ENCODE measurements at places on chromosomes 2 and 18.

DNA sequence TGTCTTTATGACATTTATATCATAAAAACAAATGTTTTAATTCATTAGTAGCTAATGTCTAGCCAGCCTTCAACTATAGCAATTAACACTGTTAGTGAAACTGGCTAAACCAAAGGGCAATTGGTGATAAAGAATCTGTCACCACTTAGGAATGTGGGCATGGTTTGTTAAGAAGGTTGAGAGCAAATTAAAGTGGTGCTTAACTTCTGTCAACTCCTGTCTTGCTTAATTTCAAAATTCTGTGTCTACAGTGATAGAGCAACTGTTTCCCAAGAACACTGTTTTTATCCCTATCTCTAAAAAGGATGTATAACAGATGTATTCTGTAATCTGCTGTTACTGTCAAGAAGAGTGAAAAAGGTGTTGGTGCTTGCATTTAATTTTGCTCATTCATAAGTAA, 36.5 kb downstream of the CFAP36 start:
- no peak for DNase-seq

DNA sequence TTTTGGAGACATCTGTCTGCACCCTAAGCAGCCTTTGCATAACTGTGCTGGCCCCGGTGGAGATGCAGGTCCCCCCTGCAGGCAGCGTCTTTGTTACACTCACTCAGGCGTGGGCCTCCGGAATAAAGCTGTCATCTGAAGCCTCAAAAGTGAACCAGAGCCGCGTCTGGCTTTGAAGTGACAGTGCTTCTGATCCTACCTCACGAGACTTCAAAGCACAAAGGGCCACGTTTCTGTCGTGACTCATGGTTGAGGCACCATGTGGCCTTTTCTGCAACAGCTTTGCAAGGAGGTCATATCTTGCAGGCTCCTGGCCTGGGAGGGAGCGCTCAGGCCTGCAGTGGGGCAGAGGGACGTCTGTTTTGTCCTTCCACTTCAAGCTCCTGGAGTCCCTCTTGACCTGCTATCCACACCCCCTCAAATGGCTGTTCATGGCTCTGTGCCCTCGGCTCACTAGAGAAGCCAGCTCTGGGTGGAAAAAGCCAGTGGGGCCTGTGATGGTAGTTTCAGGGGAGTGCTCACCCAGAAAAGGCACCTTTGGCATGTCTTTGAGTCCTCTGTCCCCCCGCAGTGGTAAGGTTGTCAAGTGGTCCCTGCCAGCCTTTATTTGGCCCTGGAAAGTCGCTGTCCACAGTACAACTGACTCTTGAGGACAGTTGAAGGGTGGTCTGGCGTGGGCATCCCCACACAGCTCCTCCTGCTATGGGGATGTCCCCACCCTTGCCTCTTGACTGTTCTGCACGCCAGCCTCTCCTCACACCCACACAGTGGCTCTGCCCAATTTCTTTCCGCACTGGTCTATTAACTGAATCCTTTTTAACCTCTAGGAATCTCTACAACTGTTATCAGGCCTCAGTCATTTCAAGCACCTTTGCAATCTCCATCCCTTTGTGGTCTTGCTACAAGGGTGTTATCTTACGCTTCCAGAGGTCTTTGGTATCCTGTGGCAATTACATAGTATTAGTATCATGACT, 19.3 kb downstream of the GPR55 start:
- peak; percentile 84 for DNase-seq

- no peak for DNase-seq
Measured at GRCh38 chr2:242063850-242064249, 194.3 kb downstream of the RTP5 start.

DNA sequence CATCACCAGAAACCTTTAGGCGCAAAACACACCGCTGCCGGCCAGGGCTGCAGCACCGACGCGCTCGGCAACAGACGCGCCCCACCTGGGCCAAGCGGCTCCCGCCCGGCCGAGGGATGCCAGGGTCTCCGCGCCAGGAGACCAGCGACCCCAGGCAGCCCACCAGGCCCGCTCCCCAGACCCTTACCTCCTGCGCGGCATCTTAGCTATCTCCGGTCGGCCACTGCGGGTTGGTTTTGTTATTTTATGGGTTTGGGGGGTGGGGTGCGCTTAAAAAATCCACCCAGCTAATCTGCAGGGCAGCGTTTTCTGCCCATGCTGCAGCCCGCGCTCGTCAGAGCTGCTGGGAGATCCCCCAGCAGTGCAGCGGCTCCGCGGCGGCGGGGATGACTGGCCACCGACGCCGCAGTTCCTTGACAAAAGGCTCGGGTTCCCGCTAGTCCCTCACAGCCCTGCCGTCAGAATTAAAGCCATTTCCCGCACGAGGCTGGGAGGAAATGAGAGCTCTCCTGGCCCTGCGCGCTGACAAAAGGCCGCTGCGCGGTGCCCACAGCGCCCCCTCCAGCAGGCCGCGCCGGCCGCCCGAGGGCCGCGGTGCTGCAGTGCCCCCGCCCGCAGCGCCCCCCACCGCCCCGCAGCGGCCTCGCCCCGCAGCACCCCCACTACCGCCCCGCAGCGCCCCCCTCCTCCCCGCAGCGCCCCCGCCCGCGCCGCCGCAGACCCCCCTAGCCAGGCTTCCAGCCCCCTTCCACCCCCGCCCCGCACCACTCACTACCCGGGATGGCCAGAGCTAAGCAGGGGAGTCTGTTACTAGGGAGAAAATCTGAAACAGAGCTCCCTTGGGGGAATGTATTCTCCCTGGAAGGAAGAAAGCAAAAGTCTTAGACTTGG, at the start of gene ADD2:
Gene ADD2 (minus strand): TSS at position 502 of the 891 bp plus-strand sequence. CDS start 61,792 bp downstream, outside the sequence.
- no peak for DNase-seq

- DNase-seq = no peak
Measured at GRCh38 chr2:230412846-230413245, 3.2 kb upstream of the SP100 start.

- no peak for DNase-seq
Measured at GRCh38 chr2:109261906-109262631, 133.1 kb downstream of the SH3RF3 start.

DNA sequence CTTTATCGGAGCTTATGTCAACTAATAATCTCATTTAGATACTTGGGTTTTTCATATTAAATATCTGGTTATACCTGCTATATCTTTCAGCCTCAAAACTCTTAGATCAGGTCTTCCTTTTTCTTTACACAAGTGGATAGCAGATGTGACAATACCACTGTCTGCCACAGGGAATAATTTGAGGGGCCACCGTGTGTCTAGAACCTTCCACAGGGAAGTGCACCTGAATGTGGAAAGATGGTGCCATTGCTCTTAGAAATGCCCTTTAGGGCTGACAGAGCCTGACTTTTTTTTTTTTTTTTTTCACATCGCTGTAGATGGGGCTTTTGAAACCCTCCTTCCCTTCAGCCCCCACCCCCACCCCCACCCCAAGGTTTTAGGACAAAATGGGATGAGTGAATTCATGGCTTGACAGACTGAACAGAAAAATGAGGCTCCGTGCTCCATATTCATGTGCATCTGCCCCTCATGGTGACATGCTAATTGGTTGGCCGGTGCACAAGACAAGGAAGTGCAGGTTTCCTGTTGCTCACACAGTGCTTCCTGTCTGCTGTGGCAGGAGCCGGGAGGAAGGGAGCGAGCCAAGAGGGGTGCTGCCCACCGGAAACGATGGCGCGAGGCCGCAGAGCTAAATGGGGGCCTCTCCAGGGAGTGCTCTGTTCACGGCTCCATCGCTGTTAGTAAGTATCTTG, 246.0 kb downstream of the LDLRAD4 start:
- DNase-seq = peak; percentile 43

GRCh38 chr2:24158131-24158530, 16.7 kb upstream of the FAM228A start:
- no peak for DNase-seq

- no peak for DNase-seq
Measured at GRCh38 chr2:10914272-10914693, 2.5 kb downstream of the KCNF1 start.

DNA sequence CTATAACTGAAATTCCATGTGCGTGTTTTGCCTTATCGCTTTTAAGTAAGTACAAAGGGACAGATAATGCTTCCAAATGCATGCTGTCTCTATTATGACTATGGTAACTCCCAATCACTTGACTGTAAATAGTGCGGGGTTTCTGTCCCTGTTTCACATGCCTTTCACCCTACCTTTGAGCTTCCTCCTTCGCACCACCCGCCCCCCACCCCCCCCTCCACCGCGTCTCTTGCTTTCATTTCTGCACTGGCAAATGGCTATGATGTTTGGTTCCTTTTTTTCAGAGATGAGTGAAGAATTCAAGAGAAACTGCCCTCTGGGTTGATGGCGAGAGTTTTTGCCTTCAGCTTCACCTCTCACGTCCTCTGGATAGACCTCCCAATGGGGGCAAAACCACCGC, 25.0 kb upstream of the SPP2 start:
- DNase-seq = no peak

GRCh38 chr2:96934831-96935540, 51.4 kb downstream of the FAM178B start:
- no peak for DNase-seq

GRCh38 chr2:211762479-211762878, 776.1 kb downstream of the ERBB4 start:
- no peak for DNase-seq

DNA sequence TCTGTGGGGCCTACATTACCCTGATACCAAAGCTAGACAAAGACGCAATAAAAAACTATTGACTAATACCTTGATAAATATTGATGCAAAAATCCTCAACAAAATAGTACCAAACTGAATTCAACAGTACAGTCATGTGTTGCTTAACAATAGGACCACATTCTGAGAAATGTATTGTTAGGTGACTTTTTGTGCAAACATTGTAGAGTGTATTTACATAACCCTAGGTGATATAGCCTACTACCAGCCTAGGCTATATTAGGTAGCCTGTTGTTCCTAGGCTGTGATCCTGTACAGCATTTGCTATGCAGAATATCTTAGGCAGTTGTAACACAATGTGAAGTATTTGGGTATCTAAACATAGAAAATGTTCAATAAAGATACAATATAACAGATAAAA, 36.7 kb downstream of the CCDC138 start:
- no peak for DNase-seq

- no peak for DNase-seq
Measured at GRCh38 chr2:20052229-20052851, 912 bp upstream of the LAPTM4A start.

- no peak for DNase-seq
Measured at GRCh38 chr2:120105360-120105759, 92.5 kb downstream of the EPB41L5 start.

DNA sequence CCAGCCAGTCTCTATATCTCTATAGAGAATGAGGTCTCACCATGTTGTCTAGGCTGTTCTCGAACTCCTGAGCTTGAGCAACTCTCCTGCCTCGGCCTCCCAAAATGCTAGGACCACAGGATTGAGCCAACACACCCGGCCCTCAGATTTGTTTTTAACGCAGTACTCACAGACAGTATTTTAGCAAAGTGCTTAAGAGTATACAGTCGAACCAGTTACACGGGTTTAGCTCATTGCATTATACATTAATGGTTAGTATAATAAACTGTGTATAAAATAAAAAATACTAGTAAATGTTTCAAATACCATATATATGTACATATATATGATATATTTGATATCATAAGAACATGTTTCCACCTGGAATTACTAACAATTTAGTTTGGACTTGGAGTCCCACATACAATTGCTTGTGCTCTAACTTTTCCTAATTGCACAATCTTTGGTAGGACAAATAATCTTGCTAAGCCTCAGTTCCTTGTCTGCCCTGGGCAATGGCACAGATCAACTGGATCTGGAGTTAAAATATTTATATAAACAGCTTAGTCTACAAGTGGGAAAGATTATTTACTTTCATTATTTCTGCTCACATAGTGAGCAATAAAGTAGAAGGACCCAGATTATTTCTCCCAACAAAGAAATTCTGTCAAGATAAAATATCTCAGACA, 508.9 kb upstream of the LRATD1 start:
- no peak for DNase-seq

DNA sequence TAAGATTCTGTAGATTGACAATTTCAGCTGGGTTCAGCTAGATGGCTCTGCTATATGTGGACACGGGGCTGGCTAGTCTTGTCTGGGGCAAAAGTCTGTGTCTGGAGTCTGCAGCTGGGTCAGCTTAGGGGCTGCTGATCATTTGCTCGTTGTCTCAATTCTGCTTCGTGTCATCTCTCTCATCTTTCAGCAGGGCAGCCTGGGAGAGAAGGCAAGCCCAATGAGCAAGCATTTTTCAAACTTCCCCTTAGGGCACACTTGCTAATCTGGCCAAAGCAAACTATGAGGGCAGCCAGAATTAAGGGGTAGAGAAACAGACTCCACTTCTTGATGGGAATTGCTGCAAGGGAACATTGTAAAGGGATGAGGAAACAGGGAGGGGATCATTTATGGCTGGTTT, 462.6 kb downstream of the SLC4A3 start:
- no peak for DNase-seq

DNA sequence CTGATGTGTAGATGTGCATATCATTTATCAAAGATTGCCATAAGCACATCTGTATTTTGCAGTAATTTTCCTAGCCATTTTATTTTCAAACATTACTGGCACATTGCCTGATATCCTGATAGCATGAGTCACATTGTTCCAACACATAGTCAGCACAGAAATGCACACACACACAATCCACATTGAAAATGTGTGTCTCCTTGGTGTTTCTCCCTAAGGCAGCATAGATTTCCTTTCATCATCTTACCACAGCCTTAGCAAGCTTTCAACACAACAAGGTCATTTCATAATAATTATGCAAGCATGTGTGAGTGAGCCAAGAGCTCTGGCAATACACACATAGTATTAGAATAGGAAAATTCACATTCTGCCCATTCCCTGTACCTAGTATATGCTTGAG, 245.4 kb upstream of the MEIS1 start:
- DNase-seq = no peak

- DNase-seq = no peak
Measured at GRCh38 chr18:59141294-59142068, 1.8 kb downstream of the SEC11C start.

DNA sequence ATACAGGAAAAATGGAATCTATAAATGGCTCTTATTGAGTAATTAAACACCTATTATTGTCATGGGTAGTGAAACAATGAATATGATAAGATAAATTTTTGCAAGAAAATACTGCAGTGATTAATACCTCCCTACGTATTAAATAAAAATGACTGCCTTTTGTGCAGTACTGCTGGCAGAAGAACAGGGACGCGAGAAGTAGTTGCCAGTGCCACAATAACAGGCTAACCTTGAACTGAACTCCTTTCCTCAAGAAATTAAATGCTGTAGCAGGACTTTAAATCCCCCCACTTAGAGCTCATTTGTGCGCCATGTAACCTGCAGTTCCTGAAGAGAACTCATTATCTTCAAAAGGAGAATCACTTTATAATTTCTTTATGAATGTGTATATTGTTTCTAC, 24.6 kb downstream of the FIGN start:
- no peak for DNase-seq

DNA sequence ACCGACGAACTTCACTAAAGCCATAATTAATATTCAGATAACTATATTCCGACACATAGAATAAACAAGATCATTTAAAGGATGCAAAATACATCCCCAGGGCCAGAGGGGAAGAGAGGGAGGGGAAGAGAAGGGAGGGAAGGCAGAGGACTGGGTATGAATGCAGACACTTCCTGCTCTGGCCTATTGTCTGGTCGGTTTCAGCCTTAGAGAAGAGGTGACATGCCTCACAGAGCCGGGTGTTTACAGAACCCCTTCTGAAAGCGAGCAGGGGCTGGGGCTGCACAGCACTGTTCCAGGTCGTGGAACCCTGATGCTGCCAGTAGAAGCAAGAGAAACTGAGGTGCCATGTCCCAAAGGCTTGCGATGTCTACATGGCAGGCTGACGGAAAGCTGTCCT, 31.0 kb downstream of the CELF4 start:
- DNase-seq = no peak

Data from activated CD4-positive, alpha-beta T cell treated with anti-CD3 and anti-CD28 coated beads for 1 hour (primary cell).